Stimulated activated CD8-positive, alpha-beta memory T cell treated with anti-CD3 and anti-CD28 coated beads, Interleukin-12 subunit alpha, Interleukin-12 subunit beta, amount 100 ng/mL, for 4 hours (primary cell): ENCODE measurements at places on chromosomes 6 and 20.

DNA sequence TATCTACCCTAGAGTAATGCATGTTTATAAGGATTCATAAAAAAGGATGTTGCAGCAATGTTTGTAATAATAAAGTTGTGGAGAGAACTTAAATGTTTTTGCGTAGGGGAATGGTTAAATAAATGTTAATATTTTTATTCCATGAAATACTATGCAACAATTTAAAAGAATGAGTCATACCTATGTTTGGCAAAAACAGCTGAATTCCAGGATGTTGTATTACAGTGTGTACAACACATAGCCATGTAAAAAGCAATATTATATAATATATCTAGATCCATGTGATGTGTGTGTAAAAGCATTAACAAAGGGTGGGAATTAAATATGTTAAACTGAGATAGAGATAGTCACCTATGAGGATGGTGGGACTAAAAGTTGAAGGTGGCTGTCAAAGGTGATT, 21.1 kb upstream of the PKIB start:
- DNase-seq, result no peak

DNA sequence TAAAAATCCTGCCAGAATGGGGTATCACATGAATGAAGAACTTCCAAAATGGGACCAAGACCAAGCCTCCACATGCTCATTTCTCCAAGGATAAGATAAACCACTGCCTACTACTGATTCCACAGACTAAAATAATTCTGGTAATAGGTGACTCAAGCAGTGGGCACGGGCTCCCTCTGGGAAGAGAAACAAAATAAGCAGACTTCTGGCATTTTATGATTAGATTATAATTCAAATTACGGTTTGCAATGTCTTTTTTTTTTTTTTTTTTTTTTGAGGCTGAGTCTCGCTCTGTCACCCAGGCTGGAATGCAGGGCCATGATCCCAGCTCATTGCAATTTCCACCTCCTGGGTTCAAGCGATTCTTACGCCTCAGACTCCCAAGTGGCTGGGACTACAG, 16.0 kb downstream of the UQCC1 start:
- DNase-seq, result no peak

GRCh38 chr6:28811873-28812272, 111.9 kb downstream of the TRIM27 start:
- DNase-seq, result no peak

GRCh38 chr20:61355585-61355984, 103.5 kb downstream of the CDH4 start:
- no peak for DNase-seq

DNA sequence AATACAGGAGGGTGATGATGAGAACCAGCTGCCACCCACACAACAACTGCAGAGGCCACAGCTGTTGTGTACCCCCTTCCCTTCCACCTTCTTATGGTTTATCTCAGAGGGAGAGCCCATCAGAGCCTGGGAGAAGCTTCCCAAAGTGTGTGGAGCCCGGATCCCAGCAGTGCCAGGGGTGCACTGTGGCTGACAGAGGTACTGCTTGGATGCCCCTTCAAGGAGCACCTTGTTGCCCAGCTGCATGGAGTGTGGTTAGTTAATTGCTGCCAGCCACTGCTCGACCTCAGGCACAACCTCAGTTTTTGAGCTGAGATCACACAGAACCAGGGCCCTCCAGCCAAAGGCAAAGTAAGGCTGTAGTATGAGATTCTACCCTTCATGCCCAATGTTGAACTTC, 13.0 kb downstream of the PI3 start:
- no peak for DNase-seq

DNA sequence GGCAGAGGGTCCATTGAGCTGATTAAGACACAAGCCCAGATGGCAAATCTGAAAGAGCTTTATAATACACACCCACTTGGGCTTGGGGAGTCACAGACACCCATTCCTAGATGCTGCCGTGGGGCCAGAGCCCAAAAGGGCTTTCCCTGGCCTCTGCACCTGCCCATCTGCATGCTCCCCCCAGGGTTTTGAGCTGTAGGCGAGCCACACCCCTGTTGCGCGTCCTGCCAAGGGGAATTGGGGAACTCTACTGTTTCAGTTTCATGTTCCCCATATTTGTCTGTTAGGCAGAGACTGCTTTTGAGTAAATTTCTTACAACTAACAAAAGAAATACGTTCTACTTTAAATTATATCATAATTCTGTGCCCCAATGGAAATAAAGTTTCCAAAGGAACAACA, 52.9 kb upstream of the FNDC1 start:
- no peak for DNase-seq

DNA sequence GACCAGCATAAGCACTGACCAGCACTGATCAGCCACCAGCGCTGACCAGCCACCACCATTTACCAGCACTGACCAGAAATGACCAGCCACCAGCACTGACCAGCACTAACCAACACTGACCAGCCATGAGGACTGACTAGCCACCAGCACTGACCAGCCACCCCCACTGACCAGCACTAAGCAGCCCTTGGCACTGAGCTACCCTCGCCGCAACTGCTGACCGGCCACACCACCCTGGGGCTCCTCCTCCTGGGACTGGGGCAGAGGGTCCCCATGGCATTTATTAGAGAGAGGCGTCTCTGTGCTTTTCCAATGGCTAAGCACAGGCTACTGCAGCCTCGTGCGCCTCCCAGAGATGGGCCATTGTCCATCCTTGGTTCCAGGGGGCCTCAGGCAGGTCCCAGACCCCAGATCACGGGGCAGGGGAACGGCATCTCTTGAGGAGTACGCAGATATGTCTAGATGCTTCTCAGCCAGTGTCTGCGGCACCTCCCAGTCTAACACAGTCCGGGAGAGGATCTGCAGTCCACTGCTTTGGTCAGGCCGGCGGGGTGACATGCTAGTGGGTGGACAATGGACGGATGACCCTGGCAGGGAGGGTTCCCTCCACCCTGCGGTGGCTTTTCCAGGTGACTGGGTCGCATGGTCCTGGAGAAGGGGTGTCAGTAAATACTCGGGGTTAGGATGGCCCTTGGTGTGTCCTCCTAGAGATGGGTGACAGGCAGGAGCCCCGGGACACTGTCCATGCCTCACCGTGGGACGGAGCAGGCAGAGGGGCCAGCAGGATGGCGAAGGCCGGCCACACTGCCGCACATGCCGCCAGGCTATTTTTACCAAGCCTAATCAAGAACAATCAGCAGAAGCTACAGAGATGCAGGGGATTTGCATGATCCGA, 168.0 kb downstream of the TAF4 start:
- DNase-seq, result no peak

DNA sequence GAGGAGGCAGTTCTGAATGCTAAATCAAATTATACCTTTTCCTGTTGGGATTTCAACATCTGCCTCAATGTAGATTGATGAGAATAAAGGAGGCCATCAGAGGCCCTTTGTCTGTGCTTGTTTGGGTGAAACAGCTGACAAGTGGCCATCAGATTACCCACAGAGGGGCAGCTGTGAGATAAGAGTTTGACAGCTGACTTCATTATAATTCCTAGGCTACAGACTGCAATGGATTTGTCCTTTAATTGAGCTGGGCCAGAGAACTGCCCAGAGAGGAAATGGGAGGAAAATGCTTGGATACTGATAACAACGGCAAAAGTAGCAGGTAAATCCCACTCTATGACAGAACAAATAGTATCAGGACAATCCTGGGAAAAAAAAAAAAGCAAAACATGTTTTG, 649.4 kb downstream of the HDGFL1 start:
- no peak for DNase-seq

DNA sequence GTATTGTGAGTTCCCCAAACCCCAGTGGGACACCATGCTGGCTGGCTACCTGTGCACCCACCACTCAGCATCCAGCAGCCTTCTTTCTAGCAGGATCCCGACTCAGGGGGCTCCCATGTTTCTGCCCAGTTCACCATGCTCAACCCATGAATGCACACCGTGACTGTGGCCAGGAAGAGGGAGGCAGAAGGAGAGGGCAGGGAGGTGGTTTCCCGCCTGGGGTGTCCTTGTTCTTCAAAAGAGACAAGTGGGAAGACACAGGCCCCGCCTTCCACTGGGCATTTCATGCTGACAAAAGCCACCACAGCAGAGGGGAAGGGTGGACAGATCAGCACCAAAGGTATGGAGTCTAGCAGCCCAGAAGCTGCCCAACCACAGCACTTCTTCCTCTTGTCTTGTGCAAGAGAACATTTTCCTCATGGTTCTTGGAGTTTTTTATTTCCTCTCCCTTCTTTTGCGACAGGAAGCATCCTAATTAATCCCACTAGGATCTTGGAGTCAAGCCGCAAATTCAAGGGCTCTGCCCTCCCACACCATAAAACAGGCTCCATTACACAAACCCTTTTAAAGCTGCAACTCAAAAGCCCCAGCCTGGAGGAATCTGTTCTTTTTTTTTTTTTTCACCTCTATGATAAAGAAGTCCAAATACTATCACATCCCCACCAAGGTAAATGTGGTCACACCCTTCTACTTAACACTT, 13.5 kb upstream of the ANKRD60 start:
- no peak for DNase-seq

GRCh38 chr6:107712665-107713551, 111.2 kb downstream of the SCML4 start:
- no peak for DNase-seq

DNA sequence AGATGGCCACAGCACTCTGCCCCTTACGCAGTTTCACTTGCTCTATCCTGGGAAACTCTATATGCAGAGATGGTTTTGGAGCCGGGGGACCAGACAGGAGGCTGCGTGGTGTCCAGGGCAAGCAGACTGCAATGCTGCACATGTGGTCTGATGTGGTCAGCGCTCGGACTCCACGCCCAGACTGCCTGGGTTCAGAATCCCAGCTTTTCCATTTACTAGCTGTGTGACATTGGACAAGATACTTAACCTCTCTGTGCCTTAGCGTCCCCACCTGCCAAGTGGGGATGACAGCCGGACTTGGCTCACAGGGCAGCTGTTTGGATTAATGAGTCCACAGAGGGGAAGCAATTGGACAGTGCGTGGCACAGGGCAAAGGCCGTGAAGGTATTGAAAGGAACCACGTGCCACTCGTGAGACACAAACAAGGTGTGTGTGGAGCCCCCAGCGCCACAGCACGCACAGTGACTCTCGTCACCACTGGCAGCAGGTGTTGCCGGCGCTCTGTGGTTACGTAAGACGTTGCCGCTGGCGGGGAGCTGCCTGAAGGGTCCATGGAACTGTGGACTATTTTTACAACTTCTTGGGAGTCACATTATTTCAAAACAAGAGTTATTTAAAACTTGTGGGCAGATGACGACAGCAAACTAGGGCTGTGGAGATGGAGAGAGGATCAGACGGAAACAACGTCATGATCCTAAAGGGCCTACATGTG, 201.4 kb downstream of the PREX1 start:
- DNase-seq, result no peak

- no peak for DNase-seq
Observed at GRCh38 chr6:13462458-13463327, 24.7 kb downstream of the GFOD1 start.

DNA sequence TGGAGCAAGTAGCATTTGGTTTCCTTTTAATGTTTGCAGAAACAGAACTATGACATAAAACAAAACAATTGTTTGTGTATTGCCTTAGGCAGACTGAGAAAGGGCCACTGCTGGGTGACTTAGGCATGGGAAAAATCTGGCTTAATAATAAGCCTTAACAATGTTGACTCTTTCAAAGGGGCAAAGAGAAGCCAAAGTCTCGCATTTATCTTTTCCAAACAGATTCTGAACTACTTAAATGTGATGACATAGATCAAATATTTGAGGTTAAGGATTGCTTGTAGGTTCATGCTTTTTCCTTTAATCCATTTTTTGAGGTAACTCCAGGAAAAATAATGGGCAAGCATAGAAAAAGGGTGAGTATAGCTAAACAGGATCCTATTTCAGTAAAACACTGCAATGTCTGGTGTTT, 39.6 kb downstream of the ADAT2 start:
- no peak for DNase-seq

DNA sequence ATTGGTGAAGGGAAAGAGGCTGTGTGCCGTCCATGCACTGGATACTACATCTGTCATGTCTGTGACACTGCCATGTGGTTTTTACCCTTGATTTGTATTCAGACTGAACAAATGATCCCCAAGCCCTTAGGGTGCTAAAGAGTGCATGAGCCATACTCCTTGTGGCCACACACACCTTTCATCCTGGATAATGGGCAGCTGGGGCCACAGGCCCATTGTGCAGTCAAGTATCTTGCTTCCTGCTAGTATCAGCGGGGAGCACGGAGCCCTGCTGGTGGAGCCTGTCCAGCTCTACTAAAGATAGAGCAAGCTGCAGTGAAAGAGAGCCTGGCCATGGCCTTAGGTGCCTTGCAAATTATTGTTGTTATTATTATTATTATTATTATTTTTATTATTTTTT, 75.1 kb downstream of the SLX4IP start:
- DNase-seq, result no peak

DNA sequence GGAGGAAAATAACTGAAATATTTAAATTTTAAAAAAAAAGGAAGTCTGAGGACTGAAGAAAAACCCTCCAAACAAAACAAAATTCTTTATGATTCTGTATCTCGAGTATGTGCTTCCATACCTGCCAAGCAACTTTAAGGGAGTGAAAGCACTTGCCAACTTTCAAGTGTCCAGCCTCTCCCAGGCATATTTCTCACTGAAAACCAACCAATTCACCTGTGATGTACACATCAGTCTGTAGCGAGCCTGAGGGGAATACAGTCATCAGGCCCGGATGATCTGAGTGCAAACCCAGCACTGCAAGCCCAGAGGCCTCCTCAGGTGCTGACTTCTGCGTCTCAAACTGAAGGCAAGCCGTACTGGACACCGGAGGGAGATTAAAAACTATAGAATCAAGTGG, 164.8 kb upstream of the NT5E start:
- DNase-seq, result no peak

DNA sequence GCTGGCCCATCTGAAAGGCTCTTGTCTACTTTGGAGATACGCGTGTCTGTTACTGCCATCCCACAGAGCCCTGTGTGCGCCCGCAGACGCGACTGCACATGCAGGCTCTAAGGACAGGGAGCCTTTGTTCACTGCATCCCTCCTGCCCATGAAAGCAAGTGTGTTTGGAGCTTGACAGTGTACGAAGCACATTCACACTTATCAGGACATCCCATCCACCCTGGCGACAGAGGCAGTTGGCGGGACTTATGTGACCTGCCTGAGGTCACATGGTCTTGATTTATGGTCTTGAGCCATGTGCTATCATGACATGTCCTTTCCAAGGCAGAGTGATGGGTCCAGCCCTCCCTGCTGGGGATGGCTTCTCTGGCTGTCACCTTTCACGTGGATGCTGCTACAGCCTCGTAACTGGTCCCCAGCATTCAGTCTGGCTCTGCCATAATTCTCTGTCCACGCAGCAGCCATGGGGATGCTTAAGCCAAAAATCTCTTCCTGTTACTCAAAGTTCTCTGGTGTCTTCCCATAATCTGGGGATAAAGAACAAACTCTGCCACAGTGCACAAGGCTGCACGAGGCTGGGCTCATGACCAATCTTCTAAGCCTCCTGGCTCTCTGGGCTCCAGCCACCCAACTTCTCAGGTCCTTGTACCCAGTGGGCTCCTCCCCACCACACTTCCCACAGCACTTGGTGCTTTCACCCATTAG, 36.3 kb upstream of the FAM83D start:
- no peak for DNase-seq

DNA sequence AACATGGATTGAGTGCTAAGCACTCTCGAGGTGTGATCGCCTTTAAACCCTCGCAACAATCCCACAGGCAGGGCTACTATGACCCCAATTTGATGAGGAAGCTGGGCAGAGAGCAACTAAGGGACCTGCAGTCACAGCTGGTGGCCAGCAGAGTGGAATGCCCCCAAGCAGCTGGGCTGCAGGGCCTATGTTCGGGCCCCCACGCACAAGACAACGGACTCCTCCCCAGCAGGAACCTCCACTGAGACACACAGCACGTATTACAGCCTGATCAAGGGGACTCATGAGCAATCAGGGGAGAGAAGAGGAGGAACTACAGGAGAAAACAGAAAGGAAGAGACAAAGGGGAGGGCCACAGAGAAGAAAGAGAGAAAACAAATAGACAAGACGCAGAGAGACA, 21.7 kb downstream of the CST7 start:
- no peak for DNase-seq
